RWPE1 (cell line): ENCODE measurements at places on chromosomes 1 and 21.

- no peak for DNase-seq
Measured at GRCh38 chr1:155184835-155185782, 11.5 kb downstream of the TRIM46 start.

DNA sequence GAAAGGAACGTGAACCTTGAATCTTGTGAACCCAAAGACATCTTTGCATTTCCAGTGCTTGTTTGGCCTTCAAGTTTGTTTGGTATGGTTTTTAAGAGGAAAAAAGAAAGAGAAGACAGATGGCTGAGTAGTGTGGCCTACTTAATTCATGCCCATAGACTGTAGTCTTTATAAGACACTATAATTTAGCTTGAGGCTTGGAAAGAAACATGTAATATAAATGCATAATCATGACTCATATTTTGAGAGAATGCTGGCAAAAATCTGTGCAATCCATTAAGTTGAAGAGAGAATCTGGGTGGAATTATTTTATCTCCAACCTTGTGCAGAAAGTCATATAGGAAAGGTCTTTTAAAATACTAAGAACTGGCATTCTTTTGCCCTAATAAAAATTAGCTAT, 179.3 kb downstream of the SIPA1L2 start:
- no peak for DNase-seq

GRCh38 chr1:235783148-235783776, 83.4 kb downstream of the LYST start:
- DNase-seq: peak; percentile 23

- DNase-seq: no peak
Measured at GRCh38 chr21:34180826-34181359, 107.5 kb downstream of the MRPS6 start.

DNA sequence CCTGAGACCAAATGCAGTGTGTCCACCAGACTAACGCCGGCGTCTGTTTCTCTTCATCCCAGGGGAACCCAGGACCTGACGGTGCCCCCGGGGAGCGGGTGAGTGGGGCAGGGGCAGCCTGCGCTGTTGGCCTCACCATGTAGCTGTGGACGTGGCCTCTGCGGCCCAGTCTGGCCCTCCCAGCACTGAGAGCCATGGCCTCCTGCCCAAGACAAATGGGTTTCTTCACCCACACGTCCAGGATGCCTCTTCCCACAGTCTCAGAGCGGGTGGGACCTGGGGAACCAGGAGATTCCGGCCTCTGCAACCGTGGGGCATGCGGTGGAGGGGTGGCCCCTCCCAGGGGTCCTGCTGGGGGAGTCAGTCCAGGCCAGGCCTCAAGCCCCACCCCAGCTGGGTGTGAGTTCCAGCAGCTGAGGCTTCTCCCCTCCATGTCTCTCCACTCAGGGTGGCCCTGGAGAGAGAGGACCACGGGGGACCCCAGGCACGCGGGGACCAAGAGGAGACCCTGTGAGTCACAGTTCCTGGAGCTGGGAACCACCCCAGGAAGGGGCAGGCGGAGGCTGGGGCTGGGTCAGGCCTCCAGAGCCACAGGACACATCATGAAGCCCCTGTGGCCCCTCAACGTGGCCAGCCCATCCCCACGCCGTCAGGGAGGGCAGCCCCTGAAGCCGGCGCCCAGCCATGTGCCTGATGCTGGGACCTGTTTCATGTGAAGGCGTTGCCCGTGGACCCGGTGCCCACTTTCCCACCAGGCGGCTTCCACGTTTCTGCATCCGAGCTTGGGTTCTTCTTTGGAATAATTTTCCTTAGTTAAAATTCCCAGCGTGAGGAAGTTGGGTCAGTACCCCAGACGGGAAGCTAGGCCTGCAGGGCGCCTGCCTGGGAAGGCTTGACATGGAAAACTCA, 11.0 kb downstream of the COL6A1 start:
- DNase-seq: no peak

GRCh38 chr1:25105836-25106235, 126.5 kb downstream of the SYF2 start:
- no peak for DNase-seq

DNA sequence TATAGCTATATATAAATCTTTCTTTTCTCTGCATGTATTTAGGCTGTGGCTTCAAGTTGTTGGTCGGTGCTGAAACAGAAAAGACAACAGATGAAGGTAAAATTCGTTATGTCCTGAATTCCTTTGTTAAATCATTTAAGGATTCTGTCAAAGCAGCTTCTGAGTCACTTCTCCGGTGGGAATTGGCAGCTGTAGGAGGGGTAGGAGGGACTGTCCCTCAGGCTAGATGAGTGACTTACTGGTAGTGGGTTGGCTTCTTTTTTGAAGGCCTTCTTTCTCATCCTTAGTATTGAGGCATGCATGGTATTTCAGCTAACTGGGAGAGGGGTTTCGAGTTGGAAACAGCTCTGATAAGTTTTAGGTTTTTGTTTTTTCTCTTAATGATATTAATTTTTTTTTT, 22.1 kb upstream of the NEXN start:
- DNase-seq: no peak

DNA sequence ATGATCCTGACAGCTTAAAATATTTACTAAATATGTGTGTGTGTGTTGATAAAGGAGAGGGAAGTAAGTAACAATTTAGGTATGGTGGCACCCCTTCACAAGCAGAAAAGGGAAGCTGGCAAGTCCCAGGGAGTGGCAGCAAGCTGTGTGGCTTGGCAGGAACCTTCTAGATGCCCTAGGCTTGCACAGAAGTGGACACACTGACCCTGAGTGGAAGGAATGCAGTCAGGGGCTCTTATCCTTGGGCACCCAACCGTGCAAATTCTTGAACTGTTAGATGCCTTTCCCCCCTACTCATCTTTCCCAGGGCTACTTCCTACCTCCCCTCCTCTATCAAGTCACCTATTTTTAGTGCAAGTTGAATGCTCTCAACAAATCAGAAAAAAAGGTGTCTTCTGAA, 18.9 kb downstream of the ACP6 start:
- no peak for DNase-seq

- DNase-seq: no peak
Measured at GRCh38 chr1:71522721-71523120, 441.9 kb upstream of the ZRANB2 start.

DNA sequence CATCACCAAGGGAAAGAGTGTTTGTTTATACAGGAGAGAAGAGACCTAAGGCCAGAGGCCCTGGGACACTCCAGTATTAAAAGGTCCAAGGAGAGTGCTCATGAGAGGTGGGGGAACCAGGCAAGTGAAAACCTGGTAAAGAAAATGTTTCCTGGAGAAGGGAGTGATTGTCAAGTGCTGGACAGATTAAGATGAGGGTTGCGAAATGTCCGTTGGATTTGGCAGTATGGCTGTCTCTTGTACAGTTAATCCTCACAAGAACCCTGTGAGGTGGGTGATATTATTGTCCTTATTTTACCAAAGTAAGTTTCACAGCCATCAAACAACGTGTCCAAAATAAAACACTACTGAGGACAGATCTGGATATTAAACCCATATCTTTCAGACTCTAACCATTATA, 44.2 kb downstream of the RPAP2 start:
- no peak for DNase-seq

GRCh38 chr1:33902486-33903209, 38.8 kb downstream of the HMGB4 start:
- no peak for DNase-seq

DNA sequence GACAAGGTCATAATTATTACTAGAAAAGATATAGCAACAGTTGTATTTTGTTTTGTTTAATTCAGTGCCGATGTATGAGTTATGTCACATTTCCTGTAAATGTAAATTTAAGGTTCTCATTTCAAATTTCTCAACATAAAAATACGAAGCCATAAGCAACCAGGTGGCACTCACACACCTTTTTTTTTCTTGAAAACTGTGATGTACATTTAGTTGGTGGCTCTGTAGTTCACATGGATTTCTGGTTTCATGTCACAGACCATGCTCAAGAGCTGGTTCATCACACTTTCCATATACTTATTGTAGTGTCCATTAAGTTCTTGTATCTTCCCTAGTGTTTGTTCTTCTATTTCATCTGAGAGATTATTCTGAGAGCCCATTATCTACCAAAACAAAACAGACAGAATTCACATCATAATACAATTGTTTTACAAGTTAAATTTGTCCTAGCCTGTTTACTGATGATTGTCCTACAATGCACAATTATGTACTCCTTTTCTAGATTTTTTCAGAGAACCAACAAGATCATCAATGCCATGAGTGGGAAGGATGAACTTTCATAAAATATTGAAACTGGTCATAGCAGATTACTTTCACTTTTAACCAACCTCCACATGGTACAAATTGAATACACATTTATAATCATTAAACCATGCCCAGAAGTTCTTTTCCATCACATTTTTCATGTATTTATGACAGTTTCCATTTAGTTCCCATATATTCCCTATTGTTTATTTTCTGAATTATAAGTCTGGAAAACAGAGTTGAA, 17.1 kb downstream of the ATP6V1G3 start:
- DNase-seq: no peak

- peak; percentile 59 for DNase-seq
Measured at GRCh38 chr1:15100121-15100879, 53.2 kb upstream of the TMEM51 start.
